Astrocyte (in vitro differentiated cells and primary cell): ENCODE measurements at places on chromosomes 5 and 9.

GRCh38 chr9:132365986-132366385 is 11.2 kb upstream of the SETX start:
- H3K4me1 ChIP-seq = no peaks in the 10 kb centered on the region
- H3K36me3 ChIP-seq = no peaks in the 10 kb centered on the region
- H3K27me3 ChIP-seq = no peaks in the 10 kb centered on the region
- no peak for DNase-seq

GRCh38 chr5:15248731-15249130 is 251.2 kb upstream of the FBXL7 start:
- H3K36me3 ChIP-seq = no peaks in the 10 kb centered on the region
- H3K4me3 ChIP-seq = no peak overlapping the region
- no peaks in the 10 kb centered on the region for H3K4me1 ChIP-seq
- H3K27me3 ChIP-seq = no peaks in the 10 kb centered on the region
- no peak overlapping the region for H3K27ac ChIP-seq
- DNase-seq = no peak

GRCh38 chr5:142641711-142642110 is 44.2 kb downstream of the FGF1 start:
- H3K27ac ChIP-seq = no peak overlapping the region
- peak; percentile 37 for DNase-seq
- no peaks in the 10 kb centered on the region for H3K27me3 ChIP-seq
- H3K4me3 ChIP-seq = no peak overlapping the region
- peaks cover 24% of the 10 kb centered on the region for H3K4me1 ChIP-seq

DNA sequence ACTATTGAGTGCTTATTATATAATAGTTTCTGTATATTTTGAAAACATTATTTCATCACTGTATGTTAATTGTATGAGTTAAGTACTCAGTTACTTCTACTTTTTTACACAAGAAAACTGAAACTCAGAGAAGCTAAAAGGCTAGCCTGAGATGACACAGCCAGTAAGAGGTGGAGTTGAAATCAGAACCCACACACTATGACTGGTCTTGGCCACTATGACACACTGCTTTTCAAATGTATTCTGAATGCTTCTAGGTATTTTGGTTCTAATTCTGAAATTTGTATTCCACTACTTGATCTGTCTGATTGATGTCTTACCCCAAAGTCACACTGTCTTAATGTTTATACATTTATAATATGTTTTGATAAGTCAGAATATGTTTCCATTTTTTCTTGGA is 181.8 kb downstream of the ZDHHC21 start:
- H3K4me3 ChIP-seq = no peak overlapping the region
- H3K4me1 ChIP-seq = no peaks in the 10 kb centered on the region

GRCh38 chr5:103216697-103217096 is 41.9 kb upstream of the MACIR start:
- H3K27me3 ChIP-seq = no peaks in the 10 kb centered on the region
- no peak overlapping the region for H3K27ac ChIP-seq
- DNase-seq = no peak
- no peak overlapping the region for H3K4me3 ChIP-seq
- peaks cover 3% of the 10 kb centered on the region for H3K4me1 ChIP-seq

GRCh38 chr9:92954049-92954861 is 6.9 kb downstream of the FGD3 start:
- H3K4me1 ChIP-seq = peaks cover 11% of the 10 kb centered on the region
- H3K36me3 ChIP-seq = no peaks in the 10 kb centered on the region
- DNase-seq = peak; percentile 58
- no peak overlapping the region for H3K4me3 ChIP-seq

DNA sequence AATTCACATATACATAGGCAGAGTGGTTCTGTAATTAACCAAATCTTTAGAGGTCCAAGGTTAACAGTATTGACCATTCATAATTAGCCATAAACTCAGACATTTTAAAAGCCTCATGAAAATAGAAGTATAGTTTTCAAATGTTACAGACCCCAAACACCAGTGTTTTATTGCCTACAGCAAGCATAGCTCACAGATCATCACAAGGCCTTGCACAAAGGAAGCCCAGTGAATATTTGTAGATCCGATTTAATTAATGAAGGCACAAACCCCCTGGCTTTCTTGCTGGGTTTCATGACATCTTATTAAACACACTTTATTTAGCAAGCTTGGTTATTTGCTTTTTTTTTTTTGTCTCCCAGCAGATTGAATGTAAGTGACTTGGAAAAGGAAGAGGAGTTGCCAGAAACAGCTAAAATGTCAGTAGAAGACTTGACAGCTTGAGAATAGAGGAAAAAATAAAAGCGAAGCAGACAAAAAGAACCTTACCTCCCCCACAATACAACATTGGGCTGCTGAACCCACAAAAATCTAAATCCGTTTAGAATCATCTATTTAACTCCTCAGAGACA is 283.9 kb upstream of the TNC start:
- peaks cover 5% of the 10 kb centered on the region for H3K4me1 ChIP-seq
- H3K27me3 ChIP-seq = no peaks in the 10 kb centered on the region
- H3K4me3 ChIP-seq = no peak overlapping the region
- H3K27ac ChIP-seq = no peak overlapping the region

DNA sequence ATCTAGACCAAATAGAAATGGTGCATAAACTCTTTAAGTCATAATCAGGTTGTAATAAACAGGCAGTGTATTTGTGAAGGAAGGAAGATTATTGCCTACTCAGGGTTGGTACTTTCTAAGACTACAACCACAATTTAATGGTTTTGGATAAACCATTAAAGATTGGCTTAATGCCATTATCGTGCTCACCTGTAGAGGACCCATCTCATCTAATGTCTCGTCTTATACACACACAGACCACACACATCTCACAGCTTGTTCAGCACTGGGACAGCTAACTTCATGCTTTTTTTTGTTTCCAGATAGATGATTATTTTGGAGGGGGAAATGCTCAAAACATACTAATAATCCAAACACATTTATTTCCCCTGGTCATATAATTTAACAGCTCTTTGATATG is 175.7 kb upstream of the SLC12A2 start:
- DNase-seq = no peak
- no peak overlapping the region for H3K27ac ChIP-seq
- no peaks in the 10 kb centered on the region for H3K4me1 ChIP-seq
- H3K27me3 ChIP-seq = no peaks in the 10 kb centered on the region

- peak; percentile 90 for DNase-seq
- H3K4me1 ChIP-seq = peaks cover 24% of the 10 kb centered on the region
- no peaks in the 10 kb centered on the region for H3K27me3 ChIP-seq
- H3K36me3 ChIP-seq = peaks cover 44% of the 10 kb centered on the region
- H3K4me3 ChIP-seq = no peak overlapping the region
Observed at GRCh38 chr9:115057559-115057958, 60.4 kb downstream of the TNC start.

DNA sequence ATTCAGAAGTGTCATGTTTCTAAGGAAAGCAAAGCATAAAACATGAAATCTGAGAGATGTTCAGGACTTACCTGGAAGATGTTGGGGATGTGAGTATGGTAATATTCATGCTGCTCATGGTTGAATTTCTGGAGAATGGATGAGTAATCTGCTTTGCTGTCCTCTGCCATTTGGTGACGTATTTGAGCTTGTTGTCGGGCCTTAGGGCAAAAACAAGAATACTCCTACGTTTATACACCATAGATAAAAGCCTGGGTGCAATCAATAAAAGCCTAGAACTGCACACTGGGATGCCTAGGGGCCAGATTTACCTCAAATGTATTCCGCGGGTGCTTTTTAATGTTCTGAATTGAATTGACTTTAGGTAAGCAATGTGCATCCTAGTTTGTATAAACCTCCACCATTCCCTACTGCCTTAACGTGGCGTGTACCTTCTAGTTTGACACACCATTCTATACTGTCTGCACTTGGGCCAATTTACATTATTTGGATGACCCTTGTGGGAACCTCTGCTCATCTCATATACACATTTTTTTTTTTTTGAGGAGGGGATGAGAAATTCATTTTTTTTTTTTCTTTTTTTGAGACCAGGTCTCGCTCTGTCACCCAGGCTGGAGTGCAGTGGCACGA is 94.4 kb downstream of the USP20 start:
- no peak overlapping the region for H3K4me3 ChIP-seq
- H3K27ac ChIP-seq = no peak overlapping the region
- peaks cover 8% of the 10 kb centered on the region for H3K4me1 ChIP-seq
- H3K27me3 ChIP-seq = no peaks in the 10 kb centered on the region
- H3K36me3 ChIP-seq = peaks cover 3% of the 10 kb centered on the region

GRCh38 chr9:127761491-127761956 is 16.9 kb downstream of the SH2D3C start:
- no peaks in the 10 kb centered on the region for H3K27me3 ChIP-seq
- H3K4me1 ChIP-seq = no peaks in the 10 kb centered on the region
- no peak overlapping the region for H3K4me3 ChIP-seq
- no peak for DNase-seq
- no peak overlapping the region for H3K27ac ChIP-seq
- H3K36me3 ChIP-seq = no peaks in the 10 kb centered on the region

- peak overlapping the region; percentile 67 for H3K4me3 ChIP-seq
- H3K27ac ChIP-seq = peak overlapping the region; percentile 28
- DNase-seq = no peak
- peaks cover 13% of the 10 kb centered on the region for H3K4me1 ChIP-seq
- no peaks in the 10 kb centered on the region for H3K36me3 ChIP-seq
Observed at GRCh38 chr5:76622076-76622475, 1.1 kb downstream of the F2RL2 start.

DNA sequence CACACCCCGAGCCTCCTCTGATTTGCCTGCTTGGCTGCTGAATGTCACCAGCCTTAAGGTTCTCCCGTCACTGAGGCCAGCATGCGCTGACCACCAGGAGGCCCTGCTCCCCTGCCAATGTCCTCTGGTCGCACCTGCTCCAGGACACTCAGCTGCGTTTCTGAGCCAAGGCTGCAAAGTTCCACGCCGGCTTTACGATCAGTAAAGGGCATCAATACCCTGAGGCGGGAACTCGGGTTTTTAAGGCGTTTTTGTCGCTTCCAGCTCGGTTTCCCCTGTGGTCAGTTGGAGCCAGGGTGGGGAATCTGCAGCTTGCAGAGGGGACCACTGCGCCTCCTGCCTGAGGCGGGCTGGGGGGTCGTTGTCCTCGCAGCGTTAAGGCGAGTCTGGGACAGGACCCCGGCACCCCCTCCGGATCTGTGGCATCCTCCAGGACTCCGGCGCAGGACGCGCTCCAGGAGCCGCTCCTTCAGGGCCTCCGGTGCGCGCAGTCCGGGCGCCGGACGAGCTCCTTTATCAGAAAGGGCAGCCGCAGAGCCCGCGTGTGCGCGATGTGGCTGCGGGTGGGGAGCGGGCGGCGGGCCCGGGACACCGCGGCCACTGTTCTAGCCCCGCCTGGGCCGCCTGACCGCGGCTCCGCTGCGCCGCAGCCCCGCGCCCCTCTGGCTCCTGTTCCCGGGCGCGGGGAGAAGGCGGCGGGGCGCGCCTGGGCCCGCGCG is 24.1 kb upstream of the FLT4 start:
- H3K27me3 ChIP-seq = peaks cover 16% of the 10 kb centered on the region
- H3K4me3 ChIP-seq = no peak overlapping the region
- no peaks in the 10 kb centered on the region for H3K4me1 ChIP-seq
- DNase-seq = no peak

DNA sequence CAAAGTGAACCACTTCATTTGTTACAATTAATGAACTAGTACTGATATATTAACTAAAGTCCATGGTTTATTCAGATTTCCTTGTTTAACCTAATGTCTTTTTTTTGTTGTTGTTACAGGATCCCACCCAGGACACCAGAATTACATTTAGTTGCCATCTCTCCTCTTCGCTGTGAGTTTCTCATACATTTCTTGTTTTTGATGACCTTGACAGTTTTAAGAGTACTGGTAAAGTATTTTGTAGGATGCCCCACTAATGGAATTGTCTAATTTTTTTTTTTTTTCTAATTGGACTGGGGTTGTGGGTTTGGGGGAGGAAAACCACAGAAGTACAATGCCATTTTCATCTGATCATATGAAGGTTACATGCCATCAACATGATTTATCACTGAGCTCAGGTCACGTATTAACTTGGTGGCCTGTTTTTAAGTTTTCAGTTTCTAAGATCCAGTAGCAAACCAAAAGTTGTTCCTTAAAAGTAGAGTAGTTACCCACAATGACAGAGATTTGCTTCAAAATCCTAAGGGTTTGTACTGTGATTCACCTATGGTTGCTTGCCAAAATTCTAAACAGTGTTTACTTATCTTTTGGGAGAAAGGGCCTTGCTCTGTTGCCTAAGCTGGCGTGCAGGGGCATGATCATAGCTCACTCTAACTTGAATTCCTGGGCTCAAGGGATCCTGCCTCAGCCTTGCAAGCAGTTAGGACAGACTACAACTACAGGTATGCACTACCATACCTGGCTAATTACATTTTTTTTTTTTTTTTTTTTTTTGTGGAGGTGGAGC is 4.5 kb upstream of the OTULIN start:
- no peak overlapping the region for H3K27ac ChIP-seq
- peaks cover 12% of the 10 kb centered on the region for H3K4me1 ChIP-seq
- peak; percentile 71 for DNase-seq
- H3K36me3 ChIP-seq = no peaks in the 10 kb centered on the region
- no peak overlapping the region for H3K4me3 ChIP-seq
